ENCODE measurements at places on chromosomes 13 and 19.

DNA sequence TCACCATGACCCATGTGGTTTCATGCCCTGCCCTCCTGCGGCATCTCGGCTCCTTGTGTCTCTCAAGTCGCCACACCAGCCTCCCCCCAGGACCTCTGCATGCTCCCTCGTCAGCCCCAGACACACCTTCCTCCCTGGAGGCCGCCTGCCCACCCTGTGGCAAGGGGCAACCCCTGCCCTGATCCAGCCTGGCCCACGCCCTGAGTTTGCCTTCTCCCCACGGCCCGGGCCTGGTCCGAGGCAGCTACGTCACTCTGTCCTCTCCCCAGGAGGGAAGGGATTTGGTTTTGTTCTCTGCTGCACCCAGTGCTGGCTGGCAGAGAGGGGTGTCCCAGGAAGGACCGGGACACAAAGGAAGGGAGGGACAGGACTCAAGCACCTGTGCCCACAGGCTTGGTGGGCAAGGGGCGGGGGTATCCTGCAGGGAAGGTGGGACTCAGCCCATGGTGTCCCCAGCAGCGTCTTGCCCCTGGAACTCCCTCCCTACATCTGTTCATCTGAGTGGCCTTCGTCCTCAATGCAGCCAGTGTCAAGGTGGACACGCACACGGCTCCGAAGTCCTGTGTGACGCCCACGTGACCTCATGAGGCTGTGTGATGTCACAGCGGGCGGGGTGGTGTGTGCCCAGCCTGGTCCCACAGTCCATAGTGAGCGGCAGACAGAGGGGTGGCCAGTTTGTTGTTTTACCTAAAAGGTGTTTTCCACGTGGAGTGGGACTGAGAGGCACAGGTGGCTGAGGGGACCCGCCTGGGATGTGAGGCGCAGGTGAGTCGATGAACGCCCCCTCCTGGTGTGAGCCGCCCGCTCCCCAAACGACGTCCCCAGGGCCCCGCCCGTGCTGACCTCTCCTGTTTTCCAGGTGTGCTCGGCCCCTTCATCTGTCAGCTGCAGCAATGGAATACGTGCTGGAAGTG is at the start of gene TEX29:
TSS of gene TEX29 (plus strand) at position 645 of the 914 bp plus-strand sequence. CDS start at position 894, 249 bp downstream.
- DNase-seq: no peak

GRCh38 chr19:18433015-18433691 is 4.8 kb downstream of the ISYNA1 start:
- DNase-seq: peak; percentile 35

- no peak for DNase-seq
Observed at GRCh38 chr13:69094485-69094884, 1013.1 kb upstream of the ATXN8OS start.

DNA sequence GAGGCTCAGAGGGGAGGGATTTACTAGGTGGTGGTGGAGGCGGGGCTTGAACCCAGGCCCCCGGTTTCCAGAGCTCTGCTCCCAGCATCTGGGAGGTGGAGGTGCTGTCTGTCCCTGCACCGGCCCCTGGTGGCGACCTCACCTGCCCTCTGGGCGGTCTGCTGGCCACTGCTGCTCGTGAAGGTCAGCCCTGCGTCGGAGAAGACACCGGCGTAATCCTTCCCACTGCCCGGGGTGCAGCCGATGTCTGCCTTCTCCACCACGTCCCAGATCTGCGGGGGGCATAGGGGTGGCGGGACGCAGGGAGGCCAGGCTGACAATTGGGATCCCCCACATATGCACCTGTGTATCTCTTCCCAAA is 12.8 kb downstream of the C3 start:
- no peak for DNase-seq

- no peak for DNase-seq
Observed at GRCh38 chr19:55652311-55653128, 2.3 kb upstream of the U2AF2 start.

DNA sequence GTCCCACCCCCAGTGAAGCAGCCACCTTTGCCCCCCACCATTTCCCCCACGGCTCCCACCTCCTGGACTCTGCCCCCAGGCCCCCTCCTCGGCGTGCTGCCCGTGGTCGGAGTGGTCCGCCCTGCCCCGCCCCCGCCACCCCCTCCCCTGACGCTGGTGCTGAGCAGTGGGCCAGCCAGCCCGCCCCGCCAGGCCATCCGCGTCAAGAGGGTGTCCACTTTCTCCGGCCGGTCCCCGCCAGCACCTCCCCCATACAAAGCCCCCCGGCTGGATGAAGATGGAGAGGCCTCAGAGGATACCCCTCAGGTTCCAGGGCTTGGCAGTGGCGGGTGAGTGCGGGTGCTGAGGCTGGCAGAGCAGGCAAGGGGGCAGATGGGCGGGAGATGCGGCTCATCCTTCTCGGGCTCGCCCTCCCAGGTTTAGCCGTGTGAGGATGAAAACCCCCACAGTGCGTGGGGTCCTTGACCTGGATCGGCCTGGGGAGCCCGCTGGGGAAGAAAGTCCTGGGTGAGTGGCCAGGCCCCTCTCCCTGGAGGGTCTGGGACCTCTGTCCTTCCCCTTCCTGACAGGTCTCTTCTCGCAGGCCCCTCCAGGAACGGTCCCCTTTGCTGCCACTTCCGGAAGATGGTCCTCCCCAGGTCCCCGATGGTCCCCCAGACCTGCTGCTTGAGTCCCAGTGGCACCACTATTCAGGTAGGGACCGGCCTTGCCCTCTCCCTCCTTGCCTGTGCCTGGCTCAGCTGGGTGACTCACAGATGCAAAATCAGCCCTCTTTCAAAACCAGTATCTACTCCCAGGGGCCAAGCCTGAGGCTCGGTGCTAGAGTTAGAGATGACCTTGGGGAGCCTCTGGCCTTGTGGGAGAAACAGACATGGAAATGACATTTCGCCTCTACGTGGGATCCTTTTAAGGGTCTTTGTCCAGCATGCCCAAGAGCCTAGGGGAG is 8.8 kb downstream of the IGFLR1 start:
- no peak for DNase-seq

DNA sequence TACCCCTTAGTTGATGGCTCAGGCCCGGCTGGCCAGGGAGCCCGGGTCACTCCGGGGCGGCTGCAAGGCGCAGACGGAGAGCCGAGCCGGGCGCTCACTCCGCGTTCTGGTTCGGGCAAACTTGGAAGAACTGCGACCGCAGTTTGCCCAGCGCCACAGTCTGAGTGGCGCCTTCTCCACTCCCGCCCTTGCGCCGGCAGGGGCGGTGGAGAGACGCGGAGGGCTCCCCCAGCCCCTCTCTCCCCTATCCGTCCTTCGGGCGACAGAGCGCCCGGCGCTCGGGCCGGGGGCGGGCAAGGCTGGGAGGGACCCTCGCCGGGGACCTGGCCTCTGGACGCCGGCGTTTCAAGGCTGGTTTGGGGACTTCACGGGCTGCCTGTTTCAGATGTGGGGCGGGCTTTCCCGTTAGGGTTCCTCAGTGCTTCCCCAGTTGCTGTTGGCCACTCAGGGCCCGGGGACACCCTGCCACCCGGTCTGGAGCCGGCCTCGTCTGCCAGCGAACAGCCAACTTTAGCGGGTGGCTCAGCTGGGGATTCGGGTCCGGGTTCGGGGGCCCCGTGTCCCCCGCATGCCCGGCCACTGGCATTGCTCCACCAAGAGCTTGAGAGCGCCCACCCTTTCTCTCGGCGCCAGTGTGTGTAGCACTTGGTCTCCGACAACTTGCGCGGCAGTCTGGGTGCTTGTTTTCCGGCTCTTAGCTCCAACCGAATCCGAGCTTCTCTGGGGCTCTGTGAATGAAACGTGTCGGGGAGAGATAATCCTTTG is 1.5 kb downstream of the GPC6 start:
- DNase-seq: peak; percentile 56

DNA sequence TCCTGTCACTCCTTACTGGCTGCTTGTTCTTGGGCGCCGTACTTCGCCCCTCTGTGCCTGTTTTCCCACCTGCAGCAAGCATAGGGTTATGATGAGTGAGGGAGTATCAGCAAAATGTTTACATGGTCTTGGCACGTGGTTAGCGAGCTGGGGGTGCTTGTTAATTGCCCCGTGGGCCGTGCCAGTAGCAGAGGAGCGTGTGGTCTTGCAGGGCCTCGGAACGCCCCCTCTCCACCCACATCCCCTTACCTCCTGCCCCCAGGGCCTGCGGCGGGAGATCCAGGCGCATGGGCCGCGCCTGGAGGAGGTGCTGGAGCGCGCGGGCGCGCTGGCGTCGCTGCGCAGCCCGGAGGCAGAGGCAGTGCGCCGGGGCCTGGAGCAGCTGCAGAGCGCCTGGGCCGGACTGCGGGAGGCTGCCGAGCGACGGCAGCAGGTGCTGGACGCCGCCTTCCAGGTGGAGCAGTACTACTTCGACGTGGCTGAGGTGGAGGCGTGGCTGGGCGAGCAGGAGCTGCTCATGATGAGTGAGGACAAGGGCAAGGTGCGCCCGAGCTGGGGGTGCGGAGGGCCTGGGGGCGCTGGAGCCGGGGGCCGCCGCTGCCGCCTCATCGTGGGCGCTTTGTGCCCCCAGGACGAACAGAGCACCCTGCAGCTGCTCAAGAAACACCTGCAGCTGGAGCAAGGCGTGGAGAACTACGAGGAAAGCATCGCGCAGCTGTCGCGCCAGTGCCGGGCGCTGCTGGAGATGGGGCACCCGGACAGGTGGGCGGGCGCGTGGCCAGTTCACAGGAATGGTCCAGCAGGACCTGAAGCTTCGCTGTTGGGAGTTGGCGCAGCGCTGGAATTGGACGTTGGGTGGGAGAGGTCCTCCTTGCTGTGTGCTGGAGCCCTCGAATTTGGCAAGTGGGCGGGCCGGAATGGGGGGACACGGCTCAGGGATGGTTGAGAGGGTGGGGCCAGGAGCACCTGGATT is 22.5 kb upstream of the SHKBP1 start:
- no peak for DNase-seq

GRCh38 chr19:8146877-8147581 is 2.4 kb downstream of the FBN3 start:
- no peak for DNase-seq

- DNase-seq: peak; percentile 84
Observed at GRCh38 chr13:109784590-109785140, 1.7 kb downstream of the IRS2 start.
